ENCODE measurements at places on chromosomes 16 and 17.
A peak's percentile ranks its signal among the peaks of the same experiment; 100 is the strongest.

DNA sequence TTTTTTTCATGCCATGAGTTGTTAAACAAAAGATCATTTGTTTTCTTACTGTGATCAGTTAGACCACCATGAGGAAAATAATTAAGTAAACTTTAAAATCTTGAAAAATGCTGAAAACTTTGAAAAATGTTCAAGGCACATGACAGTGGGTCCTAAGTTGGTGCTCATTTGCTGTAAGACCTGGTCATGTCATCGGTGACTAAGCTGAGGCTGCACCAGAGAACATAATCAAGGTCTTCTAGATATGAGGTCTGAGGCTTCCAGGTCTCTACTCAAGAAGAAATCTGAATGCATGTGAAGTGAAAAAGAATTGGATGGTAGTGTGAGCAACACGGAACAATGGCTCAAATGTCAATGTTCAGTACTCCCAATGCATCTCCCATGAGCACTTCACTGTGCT lies 87.6 kb downstream of the CFDP1 start:
- no peak for DNase-seq

- no peak for DNase-seq
These were observed 5.1 kb downstream of the NME3 start for GRCh38 chr16:1766231-1766630.

GRCh38 chr17:82888583-82889495 lies 49.0 kb upstream of the ZNF750 start:
- DNase-seq, result no peak

GRCh38 chr16:71339236-71340171 lies 19.0 kb upstream of the CALB2 start:
- no peak for DNase-seq

GRCh38 chr17:64083563-64084085 lies 46.3 kb downstream of the ERN1 start:
- no peak for DNase-seq

- peak; percentile 45 for DNase-seq
These were observed 41.5 kb downstream of the LDHD start for GRCh38 chr16:75074920-75075687.

DNA sequence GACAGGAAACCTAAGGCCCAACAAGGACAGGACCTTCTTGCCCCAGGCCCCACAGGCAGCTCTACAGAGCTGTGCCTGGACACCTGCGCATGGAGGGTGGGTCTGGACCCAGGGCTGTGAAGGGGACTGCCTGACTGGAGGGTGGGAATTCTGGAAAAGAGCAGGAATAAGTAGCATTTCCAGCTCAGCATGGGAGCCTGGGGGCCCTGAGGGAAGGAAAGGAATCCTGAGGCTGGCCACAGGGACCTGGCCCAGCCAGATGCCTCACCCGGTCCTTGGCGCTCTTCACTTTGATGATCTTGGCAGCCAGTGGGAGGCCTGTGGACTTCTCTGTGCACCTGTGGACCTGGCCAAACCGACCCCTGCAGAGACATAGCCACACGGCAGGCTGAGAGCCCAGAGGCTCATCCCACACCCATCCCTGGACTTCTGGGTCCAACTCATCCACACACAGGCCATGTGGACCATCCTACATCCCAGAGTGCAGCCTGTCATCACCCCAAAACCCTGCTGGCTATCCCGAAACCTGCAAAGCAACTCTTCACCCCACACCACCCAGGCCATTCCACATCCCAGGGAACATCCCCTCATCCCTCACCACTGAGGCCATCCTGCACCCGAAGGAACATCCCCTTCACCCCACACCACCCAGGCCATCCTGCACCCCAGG lies 18.7 kb downstream of the MYLK3 start:
- no peak for DNase-seq

DNA sequence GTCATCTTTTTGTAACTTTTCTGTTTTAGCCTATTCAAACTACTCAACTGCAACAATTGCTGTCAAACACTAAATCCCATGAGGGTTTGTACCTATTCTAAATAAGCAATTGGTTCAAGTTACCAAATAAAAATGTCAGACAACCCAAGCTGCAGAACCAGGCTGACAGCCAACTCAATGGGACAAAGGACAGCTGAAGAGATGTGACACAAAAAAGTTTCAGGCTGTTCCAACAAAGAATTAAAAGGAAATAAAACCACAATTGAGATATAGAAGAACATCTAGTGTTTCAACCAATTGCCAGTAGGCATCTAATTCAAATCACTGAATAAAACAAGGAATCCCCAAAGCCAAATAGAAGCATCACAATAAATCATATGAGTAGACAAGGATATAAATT lies 49.3 kb downstream of the GRB7 start:
- DNase-seq, result no peak

GRCh38 chr17:50429793-50430192 lies 3.8 kb downstream of the ACSF2 start:
- no peak for DNase-seq

DNA sequence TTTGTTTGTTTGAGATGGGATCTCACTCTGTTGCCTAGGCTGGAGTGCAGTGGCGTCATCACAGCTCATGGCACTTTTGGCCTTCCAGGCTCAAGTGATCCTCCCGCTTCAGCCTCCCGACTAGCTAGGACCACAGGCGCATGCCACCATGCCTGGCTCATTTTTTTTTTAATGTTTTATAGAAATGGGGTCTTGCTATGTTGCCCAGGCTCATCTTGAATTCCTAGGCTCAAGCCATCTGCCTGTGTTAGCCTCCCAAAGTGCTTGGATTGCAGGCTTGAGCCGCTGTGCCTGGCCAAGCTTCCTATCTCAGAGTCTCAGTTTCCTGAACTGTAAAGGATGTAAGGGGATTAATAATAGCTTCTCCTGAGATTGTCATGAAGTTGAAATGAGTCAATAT lies 8.0 kb downstream of the SBK1 start:
- no peak for DNase-seq

DNA sequence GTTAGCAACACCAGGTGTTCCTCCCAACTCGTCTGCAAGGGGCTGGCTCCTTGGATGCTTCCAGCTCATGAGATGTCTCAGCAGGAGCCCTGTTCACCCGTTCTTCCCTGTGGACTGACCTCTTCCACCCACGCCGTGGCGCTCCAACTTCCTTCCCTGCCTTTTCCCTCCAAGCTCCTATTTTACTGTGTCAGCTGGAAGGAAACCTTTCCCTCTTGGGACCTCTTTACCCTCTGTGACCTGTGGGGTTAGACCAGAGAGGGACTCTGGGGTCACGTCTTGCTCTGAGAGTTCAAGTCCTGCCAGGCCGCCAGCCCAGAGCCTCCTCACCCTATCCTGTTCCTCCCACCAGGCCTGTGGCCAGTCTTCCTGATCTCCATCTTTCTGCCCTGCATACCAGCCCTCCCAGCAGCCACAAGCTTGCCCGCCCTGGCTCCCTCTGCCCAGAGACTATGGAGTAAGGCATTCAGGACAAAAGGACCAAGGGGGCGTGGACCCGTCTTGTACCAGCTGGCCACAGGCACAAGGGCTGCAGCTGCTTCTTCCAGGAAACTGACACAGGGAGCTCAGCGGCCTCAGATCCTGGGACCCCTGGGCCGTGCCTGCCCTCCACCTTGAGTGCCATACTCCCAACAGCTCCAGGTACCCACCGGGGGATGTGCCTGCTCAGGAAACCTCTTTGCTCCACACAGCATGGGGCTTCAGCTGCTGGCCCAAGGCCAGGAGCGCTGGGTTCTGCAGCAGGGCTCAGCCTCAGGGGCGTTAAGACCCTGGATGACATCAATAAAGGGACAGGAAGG lies 3.0 kb downstream of the PAQR4 start:
- no peak for DNase-seq

- DNase-seq, result no peak
These were observed 1.9 kb downstream of the BAIAP3 start for GRCh38 chr16:1335211-1335971.

GRCh38 chr16:47507701-47508100 lies 46.6 kb downstream of the PHKB start:
- no peak for DNase-seq

- DNase-seq, result peak; percentile 29
These were observed 7.0 kb downstream of the NOS2 start for GRCh38 chr17:27793168-27793905.

- DNase-seq, result no peak
These were observed 21.4 kb upstream of the SLC46A1 start for GRCh38 chr17:28427371-28427770.

DNA sequence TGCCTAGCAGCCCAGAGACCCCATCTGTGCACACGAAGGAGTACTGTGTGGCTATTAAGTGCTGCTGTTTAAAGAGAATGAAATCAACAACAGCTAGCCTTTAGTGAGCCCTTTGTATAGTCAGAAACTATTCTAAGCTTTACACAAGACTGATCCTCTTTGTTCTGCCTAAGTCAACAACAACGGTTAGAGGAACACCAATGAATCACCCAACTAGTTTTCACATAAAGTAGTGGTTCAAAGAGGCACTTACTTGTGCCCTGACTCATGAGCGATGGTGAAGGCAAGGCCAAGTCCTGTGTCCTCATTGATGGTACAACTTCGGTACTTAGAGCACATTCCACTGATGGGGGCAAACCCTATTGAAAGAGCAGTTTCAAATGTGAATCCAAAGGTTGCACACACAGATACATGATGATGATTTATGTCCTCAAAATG lies 75.8 kb downstream of the ADAMTS18 start:
- no peak for DNase-seq

DNA sequence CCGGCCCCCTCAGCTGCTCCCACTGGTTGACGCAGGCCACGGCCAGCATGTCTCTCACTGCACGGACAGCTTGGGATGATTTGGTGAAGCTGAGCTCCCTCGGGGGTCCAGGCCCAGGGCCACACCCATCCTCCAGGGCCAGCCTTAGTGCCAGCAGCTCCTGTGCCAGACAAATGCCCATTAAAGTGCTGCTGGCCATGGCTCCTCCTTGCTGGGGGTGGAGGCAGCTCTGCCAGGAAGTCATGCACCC lies 2.5 kb downstream of the TRIM47 start:
- DNase-seq, result no peak

- no peak for DNase-seq
These were observed 4.6 kb downstream of the SEC14L5 start for GRCh38 chr16:4962716-4963115.

- no peak for DNase-seq
These were observed 83.9 kb downstream of the SPECC1 start for GRCh38 chr17:20092973-20093626.

DNA sequence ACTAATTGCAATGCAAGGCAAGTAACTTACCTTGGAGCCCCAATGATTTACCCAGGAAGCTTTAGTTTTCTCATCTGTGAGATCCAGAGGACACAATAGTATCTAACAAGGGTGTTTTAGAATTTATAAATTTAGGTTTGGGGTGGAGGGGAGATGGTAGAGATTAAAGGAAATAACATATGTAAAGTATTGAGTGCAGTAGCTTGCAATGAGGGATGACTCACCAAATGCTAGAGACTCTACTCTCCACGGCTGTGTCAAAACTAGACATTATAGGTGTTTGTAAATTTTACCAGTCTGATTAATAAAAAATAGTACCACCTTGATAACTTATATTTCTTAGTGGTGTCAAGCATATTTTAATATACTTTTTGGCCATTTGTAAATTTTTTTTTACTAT lies 3.7 kb upstream of the ABCA9 start:
- DNase-seq, result no peak

DNA sequence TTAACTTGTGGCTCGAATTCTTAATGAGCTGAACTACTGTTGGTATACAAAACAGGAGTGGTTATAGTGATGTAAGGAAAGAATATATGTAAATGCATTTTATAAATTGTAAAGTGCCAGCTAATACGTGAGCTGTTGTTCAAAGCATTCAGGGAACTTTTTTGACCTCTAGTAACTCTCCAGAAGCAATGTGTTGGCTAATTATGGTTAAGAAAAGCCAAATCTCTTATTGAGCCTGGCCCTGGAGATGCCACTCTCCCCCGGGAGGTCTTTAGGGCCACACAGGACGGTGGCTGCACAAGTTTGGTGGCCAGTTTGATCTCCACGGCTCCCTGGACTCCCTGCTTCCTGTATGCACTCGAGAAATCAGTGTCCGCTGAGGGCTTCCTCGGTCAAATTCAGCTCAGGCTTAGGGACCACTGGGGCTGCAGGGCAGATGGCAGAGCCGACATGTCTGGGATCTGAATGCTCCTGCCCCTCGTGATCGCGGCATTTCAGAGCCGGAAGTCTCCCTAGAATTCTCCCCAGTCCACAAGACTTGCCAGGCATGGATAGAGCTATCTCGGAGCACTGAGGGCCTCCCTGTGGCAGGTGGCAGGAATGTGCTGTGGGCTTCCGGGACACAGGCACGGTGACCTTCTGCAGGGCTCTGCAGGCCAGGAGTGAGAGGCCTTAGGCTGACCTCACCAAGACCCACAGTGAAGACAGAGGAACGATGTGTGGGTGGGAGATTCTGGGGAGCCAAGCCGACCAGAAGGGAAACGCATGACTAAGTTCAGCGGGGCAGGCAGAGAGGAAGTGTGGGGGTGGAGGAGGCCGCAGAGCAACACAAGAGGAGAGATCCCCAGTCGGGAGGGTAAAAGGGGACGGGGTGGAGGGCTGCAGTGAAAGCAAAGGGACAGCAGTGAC lies 18.6 kb upstream of the PITPNM3 start:
- peak; percentile 31 for DNase-seq

DNA sequence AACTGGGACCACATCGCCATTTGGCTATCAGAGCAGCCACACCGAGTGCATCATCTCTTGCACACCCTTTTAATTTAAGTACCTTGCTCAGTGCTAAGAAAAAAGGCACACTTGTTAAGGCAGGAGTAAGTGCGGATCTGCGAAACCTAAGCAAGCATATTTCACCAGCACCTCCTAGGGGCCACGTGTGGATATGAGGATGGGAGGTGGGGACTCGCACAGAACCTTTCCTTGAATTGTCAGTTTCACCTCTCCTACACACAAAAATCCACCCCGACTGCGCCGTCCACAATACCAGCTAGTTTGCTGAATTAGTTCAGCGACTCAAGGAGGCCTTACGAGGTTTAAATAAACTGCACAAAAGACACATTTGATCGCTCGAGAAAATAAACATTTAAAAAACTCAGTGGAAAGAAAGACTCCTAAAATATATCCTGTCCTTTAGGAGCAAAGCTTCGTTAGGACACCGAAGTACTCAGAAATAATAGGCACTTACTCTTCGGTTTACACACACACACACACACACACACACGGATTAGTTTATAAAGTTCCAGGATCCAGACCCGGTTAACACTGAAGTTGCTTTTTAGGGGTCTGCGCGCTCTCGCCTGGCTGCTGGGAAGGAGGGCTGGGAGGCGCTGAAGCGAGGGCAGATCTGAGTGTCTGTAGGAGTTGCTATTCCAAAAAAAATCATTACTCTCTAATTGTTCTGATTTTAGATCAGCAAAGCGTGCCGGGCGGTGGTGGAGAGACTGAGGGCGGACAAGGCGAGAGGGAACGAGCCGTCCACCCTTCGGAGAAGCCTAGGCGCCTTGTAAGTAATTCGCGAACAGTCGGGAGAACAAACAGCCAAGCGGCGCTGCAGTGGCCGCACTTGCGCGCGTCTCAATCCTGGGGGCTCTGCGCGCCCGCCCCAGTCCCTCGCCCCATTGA lies 1.0 kb upstream of the KCNJ2 start:
- peak; percentile 76 for DNase-seq

DNA sequence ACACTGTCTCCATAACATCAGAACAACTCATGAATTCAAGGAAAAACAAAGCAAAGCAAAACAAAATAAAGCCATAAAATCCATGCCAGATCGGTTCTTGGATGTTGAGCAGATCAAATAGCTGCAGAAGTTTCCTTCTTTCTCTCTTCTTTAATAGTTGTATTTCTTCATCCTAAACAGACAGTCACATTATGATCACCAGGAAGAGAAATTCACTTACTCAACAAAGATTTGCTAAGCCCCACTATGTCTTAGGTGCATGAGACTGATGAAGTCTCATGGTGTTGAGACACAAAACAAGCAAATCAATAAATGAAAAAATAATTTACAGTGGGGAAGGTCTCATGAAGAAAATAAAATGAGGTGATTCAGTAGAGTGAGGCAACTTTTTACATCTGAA lies 72.8 kb downstream of the WIPI1 start:
- DNase-seq, result no peak

Measured in left colon (tissue), 2 donors.